ENCODE measurements at places on chromosomes 12 and 14.

DNA sequence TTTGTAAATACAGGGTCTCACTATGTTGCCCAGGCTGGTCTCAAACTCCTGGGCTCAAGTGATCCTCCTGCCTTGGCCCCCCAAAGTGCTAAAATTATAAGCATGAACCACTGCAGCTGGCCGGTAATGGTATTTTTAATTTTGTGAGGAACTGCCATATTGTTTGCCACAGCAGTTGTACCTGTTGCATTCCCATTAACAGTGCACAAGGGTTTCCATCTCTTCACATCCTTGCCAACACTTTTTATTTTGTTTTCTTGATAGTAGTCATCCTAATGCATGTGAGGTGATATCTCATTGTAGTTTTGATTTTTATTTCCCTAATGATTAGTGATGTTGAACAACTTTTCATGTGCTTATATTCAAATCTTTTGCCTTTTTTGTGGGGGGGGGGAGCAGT is 13.5 kb downstream of the OR5AU1 start:
- DNase-seq: no peak

DNA sequence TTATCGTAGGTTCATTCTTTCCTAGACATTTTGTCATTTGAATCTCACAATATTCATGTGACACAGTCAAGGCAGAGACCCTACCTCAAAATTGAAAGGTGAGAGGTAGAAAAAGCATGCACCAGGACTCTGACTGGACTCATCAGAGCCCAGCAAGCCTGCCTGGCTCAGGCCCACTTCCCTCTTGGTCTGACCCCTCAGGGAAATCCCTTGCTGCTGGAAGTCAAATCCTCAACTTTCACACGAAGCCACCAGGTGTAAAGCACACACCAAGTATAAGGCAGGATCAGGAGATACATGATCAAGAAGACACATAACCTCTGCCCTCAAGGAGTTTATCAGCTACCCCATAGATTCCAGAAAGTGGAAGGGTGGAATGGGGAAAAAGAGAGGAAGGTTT is 18.8 kb downstream of the NIN start:
- no peak for DNase-seq

GRCh38 chr12:19694627-19695026 is 255.3 kb downstream of the AEBP2 start:
- DNase-seq: no peak

- no peak for DNase-seq
Measured at GRCh38 chr12:130299574-130299973, 38.1 kb upstream of the PIWIL1 start.

DNA sequence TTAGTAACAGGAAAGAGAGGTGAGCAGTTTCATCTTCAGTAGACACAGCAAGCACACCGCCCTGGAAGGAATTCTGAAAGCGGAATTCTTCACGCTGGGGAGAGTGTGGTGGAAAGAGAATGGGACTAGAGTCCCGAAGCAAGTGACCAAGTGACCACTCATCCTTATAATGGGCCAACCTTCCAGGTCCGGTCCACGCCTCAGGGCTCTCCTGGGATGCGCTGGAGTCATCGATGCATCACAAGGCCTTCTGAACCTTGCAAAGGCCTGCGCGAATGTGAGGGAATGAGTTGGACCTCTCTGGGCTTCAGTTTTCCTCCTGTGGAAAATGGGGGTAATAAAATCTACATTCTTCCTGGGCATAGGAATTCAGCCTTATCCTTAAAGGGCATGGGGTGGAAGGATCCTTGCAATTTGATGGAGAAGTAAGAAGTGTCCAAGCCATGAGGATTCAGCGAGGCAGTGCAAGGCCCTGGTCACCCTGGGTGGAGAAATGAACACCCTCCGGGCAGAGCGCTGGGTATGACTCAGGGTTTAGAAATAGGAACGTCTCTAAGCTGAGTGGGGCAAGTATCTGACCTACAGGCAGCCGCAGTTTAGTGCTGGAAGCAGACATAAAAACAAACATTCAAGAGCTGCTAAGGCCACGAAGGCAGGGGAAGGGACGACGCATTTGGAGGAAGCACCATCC is 97.7 kb downstream of the SETD3 start:
- DNase-seq: no peak

GRCh38 chr14:23351681-23352505 is 794 bp downstream of the SLC22A17 start:
- DNase-seq: no peak

GRCh38 chr14:86933460-86933859 is 1059.5 kb downstream of the GALC start:
- no peak for DNase-seq

DNA sequence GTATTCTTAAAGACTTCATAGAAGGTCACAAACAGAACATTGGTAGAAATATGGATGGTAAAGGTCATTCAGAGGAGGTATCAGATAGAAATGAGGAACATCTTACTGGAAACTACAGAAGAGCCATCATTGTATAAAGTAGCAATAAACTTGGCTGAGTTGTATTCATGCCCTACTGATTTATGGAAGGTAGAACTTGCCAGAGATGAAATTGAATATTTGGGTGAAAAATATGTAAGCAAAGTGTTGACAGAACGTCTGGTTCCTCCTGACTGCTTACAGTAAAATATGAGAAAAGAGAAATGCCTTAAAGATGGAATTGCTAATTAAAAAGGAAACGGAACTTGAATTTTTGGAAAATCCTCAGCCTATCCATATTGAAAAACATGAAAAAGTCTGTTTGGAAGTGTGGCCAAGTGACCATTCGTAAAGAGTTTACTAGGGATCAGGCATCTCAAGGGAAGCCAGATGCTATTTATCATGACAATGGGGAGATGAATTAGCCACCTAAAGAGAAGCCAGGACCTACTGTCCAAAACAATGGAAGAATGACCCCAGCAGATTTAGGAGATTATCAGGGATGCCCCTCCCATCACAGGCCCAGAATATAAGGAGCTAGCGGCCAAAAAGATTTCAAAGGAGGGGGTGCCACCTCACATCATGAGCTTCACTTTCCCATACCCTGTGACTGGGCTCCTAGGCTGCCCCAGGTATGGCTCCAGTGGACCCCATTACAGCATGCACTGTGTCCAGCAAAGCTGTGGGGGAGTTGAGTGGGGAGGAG is 189.3 kb downstream of the ITPR2 start:
- no peak for DNase-seq

- DNase-seq: no peak
Measured at GRCh38 chr12:29545102-29545467, 47.6 kb upstream of the OVCH1 start.

DNA sequence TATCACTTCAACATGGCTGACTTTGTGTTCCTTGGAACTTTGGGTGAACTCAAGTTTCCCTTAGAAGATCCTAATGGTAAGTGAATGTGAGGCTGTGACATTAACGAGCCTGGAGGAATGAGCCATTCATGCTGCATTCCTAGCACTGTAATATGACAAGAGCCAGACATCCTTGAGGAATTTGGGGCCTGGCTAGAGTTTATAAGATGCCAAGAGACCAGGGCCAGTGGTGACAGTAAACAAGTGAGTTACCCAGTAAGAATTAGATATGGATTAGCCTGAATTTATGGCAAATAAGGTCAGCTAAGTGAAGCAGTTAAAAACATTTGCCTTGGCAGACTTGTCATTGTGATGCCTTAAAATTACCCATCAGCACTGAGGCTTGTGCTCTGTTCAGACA is 232.4 kb downstream of the AKAP6 start:
- no peak for DNase-seq

- no peak for DNase-seq
Measured at GRCh38 chr12:50986966-50987737, 34.8 kb downstream of the HIGD1C start.

GRCh38 chr12:130351326-130351725 is 13.6 kb downstream of the PIWIL1 start:
- no peak for DNase-seq

DNA sequence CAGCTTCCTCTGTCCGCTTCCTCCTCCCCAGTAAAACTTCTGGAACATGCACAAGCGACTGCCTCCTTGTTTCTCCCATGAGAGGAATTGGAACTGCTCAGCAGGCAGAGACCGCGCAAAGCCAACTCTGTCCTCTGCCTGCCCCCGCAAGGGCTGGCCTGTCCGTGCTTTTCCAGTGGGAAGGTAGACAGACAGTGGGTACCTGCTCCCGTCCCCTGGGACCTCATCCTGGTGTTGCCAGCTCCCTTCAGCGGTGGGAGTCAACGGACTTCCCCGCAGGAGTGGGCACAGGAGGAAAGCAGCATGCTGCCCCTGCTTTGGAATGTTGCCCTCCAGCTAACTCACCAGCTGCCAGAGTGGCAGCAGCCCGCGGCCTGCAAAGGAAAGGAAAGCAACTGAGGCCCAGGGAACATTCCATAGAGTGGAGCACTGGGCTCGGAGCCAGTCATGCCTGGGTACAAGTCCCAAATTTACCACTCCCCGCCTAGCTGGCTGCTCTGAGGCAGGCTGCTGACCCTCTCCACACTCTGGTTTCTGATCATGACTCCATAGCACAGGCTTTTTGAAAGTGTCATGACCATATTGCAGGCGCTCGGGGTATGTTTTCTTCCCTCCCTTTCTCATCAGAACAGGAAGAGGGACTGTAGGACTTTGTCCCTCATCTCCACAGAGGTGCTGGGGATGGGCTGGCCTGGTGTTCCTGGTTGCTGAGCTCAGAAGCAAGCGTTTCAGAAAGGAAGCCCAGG is 89.2 kb upstream of the CLMN start:
- DNase-seq: no peak

- DNase-seq: no peak
Measured at GRCh38 chr12:24534622-24535021, 414.3 kb downstream of the BCAT1 start.

DNA sequence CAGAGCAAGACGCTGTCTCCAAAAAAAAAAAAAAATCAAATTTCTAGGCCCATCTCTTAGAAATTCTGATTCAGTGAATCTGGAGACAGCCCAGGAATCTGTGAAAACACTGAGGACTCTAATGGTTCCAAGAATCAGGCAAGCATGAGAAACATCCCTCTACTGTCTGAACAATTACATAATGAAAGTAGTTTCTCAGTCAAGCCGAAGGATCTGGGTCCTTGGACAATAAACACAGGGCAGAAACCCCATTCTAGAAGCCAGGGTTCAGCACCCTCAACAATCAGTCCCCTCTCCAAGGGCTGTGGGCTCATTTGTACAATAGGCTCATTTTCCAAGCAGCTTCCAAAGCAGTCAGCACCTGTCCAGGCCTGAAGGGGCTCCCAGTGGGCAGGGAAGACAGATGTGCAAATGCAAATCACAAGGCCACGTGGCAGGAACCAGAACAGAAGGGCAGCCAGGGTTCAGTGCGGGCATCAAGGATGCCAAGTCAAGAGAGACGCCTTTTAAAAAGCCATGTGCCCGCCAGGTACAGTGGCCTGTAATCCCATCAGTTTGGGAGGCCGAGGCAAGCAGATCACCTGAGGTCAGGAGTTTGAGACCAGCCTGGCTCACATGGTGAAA is 96.1 kb downstream of the KSR2 start:
- no peak for DNase-seq

GRCh38 chr12:112303004-112303403 is 79.2 kb downstream of the HECTD4 start:
- DNase-seq: no peak

- no peak for DNase-seq
Measured at GRCh38 chr14:31387091-31387490, 33.3 kb downstream of the HEATR5A start.

DNA sequence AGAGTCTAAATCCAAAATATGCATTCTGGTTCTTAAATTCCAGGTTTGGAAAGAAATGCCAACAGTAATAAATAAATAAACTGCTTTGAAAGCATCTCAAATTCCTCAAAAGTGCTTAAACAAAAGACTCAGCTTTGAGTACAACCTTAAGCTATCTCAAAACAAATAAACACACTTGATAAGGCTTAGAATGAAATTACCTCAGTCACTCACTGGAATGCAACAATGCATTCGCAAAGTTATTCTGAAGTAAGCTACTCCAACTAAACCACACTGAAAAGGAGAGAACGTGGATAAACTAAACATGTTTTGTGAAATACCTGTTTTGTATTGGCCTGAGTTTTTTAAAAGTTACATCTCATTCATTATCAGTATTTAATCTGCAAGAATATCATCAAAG is 1.2 kb downstream of the SPTSSA start:
- DNase-seq: no peak

GRCh38 chr12:68063900-68064590 is 74.8 kb downstream of the IFNG-AS1 start:
- no peak for DNase-seq

DNA sequence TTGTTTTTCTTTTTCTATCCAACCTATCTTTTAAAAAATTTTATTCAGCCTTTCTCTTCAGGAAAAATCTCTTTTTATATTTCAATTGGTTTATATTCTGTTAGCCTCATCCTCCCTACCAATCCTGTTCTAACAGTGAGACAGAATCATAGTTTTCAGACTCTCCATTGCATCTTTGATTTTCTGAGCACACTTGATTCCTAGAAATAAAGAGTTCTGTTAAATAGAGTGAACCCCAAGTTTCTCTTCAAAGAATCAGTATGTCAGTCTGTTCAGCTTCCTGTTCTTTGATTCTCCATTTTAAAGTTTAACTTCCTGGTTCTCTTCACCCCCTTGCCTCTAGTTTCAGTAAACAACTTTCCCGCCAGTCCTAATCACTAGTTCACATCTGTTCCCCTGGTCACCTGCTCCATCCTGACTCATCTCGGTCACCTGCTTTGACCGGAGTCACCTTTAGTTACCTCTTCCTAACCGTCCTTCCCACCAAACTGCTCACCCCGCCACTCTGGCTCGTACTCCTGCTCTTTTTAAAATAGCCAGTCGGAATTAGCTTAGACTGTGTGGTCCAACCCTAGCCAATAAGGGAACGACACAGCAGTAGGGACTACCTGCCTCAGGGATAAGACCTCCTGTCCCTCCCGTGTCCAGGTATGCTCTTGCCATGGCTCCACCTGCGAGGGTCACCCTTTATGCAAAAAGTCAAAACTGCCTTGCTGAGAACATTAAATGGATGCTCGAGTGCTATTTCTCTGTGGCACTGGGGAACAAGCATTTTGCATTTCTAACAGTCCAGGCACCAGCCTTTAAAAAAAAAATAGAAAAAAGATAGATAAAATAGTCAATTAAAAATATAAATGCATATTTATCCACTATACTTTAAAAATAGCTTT is 48.4 kb downstream of the DDX51 start:
- DNase-seq: no peak

DNA sequence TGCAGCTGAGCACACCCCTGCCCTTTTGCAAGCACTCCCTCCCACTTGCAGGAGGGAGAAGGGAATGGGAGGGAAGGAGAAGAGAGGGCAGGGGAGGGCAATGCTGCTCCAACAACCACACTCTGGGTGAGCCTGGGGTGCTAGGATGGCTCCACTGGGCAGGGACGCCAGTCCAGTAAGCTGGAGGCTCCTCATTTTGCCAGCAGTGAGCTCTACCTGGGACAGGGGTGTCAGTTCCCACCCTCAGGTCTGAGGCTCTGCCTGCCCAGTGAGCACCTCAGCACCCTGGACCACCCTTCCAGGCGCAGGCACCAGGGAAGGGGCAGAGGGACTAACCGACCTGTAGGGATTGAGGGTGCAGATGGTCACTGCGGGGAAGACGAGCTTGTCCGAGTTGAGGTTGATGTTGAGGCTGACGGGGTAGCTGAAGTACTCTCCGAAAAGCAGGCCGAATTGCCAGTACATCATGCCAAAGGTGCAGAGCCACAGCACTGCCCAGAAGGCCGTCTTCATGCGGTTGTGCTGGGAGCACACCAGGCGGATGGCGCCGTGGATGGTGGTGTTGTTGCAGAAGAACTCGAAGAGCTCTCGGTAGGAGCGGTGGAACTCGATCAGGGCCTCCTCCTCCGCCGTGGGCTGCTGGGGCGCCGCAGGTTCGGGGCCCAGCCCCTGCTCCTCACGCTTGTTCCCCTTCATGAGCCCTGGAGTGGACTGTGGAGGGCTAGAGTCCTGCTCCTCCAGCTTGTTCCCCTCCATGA is 1.2 kb downstream of the SCNN1A start:
- DNase-seq: no peak
